ACHN (cell line): ENCODE measurements at places on chromosomes 11 and 22.

DNA sequence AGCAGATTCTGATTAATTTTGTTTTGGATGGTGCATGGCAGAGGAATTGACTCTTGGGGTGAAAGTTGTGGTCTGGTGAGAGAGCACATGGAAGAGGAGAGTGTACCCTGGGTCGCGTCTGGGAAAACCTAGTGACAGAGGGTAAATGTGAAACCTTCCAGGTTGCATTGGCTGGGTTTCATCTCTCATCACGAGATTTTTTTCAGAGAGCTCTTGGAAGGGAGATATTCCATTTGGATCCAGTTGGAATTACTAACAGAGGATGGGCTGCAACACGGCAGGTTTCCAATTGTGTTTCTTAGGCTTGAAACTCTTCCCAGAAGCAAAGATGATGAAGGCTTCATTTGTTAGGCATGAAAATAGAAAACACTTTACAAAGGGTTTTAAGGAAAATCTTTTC lies 109.7 kb upstream of the MTMR2 start:
- DNase-seq, result no peak

DNA sequence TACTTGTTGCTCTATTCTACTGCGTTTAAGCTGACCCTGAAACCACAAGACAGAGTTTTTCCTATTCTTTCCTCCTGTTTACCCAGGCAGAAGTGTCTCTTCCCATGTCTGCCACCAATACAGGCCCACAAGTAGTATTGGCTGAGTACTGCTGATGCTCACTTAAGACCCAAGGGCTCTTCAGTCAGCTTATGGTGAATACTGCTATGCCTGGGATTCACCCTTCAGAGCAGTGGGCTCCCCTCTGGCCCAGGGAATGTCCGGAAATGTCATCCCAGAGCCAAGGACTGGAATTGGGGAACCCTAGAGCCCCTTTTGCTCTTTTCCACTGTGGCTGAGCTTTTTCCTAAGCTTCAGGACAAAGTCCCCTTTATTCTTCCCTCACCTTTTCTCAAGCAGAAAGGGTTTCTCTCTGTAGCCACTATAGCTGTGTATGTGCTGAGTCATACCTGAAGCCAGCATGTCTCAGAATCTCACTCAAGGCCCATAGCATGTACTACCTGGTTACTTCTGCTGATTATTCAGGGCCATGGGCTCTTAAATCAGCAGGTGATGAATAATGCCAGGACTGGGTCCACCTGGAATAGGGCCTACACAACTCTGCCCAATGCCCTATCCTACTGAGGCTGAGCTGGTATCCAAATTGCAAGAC lies 745.8 kb upstream of the ANO5 start:
- no peak for DNase-seq

DNA sequence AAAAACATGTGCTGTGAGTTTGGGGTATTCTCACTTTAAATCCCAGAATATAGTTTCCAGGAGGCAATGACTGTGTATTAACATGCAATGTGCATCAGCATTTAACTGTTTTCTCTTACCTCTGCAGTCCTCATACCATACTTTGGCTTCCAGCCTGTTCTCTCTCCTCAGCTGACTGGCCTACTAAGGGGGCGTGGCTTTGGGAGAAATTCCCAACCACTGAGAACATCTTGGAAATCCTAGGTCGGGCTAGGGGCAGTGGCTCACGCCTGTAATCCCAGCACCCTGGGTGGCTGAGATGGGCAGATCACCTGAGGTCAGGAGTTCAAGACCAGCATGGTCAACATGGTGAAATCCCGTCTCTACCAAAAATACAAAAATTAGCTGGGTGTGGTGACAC lies 13.5 kb upstream of the ZC3H12C start:
- no peak for DNase-seq

DNA sequence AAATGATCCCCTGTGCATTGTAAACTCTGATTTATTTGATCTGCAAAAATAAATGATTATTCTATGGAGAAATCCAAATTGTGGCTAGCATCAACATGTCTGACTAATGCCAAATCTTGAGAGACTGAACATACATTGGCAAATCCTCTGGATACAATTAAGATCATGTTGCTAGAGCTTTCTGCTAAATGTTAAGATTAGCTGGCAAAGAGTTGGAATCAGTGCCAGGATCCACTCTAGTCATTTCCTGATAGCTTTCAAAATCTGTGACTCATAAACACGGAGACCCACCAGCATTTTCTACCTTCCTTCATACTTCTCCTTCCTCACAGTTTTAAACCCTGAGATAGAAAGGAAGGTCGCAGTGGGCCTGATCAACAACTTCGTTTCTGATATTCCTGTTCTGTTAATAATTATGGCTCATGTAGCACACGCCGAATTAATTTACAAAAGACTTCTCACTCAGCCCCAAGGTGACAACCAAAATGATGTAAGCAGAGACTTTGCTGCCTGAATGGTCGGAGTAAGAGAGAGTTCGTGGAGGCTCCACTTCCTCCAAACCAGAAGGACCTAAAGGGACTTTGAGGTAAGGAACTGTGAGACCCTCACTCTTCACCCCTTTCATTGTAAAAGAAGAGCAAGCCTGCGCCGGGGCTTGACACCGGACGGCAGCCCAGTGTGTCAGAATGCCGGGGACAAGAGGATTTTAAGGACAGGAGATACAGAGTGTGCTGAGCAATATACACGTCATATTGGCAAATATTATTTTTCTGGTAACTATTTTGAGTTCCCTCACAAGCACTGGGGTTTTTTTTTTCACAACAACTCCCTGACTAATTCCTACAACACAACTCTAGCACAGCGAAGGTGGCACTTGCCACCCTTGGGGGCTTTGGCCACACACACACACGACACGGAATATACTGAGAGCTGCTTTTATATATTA lies 42.0 kb downstream of the SERPINH1 start:
- no peak for DNase-seq

- no peak for DNase-seq
These were observed 39.7 kb upstream of the SUSD2 start for GRCh38 chr22:24141586-24141985.

DNA sequence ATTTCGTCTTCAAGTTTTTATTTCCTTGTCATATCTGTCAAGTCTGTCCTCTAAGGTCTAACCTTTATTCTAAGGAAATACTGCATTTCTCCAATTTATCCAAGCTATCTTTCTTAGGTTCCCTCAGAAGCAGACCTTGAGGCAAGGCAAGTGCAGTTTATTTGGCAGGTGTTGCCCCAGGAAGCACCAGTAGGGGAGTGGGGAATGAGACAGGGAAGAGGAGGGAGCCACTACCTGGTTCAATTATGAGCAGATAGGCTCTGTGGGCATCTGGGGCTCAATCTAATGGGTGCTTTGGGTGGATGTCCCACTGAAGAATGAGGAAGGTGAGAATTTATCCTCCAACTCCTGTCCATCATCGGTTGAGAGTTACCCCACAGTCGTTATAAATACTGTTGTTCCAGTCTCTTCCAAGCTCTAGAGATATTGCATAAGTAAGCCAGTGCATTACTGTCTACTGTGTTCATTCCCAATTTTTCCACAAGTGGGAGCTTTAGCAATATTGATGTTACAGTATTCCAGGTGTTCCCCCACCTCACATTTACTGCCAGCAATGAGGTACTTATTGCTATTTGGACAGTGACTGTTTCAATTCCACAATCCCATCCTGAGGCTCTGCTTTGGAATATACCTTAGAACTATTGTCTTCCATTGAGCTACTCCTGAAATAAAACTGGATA lies 154.9 kb upstream of the CEP126 start:
- DNase-seq, result peak; percentile 4

DNA sequence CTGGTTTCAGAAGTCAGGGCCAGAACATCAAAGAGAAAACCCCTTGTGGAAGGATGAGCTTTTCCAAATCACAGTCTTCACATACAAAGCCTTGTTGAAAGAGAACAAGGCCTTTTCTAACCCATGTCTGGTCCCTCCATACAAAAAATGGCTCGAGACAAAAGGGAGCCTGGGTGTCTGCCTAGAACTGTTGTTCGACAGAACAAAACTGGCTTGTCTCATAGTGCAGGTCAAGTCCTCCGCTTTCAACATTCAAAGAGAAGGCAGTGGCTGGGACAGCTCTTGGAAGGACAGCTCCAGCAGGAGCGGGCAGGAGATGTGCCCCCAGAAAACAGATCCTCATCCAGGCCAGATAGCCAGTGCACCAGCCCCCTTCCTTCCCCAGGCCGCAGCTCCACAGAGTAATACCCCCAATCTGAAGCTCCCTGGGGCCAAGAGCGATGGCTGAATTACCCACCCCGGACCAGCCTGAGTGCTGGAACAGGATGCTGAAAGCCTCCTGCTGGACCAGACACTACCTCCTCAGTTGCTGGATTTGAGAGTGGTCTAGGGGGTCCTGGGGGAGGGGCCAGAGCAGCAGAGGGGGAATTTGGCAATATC lies 27.6 kb downstream of the USH1C start:
- no peak for DNase-seq

GRCh38 chr11:35765211-35765610 lies 102.6 kb downstream of the TRIM44 start:
- DNase-seq, result no peak

- DNase-seq, result peak; percentile 81
These were observed 46.0 kb upstream of the PARVA start for GRCh38 chr11:12331239-12331874.

GRCh38 chr11:71064702-71065515 lies 187.5 kb downstream of the SHANK2 start:
- DNase-seq, result no peak

DNA sequence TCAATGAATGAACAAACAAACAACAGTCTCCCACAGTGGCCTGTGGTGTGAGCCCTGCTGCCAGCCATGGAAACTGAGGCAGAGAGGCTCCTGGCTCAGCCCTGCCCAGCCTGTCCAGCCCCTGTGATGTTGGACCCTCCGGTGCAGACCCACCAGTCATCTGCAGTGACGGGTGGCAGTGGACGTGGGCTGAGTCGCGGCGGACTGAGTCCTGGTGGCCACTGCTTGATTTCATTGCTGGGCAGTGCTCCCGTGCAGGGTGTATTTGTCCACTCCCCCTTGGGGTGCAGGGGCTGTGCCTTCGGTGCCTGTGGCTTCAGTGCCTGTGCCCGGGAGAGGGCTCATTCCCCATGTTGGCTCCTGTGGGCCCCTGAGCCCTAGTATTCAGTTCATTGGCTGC lies 31.9 kb upstream of the MUC5AC start:
- DNase-seq, result no peak

GRCh38 chr11:68741463-68741862 lies 9.9 kb downstream of the TESMIN start:
- no peak for DNase-seq

DNA sequence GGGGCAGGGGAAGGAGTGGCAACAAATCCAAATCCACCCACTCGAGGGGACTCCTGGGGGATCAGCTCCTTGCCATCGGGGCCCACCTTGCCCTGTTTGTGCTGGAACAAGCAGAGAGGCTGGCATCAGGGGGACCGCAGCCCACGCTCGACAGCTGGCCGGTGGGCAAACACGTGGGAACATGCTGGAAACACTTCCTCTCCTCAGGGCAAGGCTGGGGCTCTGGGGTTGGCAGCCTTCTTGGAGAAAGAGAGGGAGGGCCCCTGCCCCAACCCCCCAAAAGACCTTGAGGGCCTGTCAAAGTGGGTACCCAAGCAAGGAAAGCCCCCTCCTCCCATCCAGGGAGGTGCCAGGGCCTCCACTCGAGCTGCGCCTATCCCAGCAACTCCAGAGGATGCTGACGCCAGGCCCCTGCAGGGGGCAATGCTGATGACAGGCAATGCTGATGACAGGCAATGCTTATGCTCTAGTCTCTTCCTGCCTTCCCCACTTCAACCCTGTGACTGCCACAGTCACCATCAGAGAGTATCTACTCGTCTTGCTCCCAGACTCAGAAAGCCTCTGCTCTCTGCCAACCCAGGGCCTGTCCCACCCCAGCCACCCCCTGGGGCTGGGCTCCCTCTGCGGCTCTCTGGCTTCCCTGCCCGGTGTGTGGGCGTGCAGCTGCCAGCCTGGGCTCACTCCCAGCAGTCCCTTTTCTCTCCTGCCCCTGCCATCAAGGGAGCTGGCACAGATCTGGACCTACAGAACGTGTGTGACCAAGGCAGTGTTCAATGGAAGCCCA lies 6.0 kb downstream of the ESS2 start:
- DNase-seq, result no peak

GRCh38 chr11:62856333-62856895 lies 17.0 kb upstream of the WDR74 start:
- no peak for DNase-seq

DNA sequence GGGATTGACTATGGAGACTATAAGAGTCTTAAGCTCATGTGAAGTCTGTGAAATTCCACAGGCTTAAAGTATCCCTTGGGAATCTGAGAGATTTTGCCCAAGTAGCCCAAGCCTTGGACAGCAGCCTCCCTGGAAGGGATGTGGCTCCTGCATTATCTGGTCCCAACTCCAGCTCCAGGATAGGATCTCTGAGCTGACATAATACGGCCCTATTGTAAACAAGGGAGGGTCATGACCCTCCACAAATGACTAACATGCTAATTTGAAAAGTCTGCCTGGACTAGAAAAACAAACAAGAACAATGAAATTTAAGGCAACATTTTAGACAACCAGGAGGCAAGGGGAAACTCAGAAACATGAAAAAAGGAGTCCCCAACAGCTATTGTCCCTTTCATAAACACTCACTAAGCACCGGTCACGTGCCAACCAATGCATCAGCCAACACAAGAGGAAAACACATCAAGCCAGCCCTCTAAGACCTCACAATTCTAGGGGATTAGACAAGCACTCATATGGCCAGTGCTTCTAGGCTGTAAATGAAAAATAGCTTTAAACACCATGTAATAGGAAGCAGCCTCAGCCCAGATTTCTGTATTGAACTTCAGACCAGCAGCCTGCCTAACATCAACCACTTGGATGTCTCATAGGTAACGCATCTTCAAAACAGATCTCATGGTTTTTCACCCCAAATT lies 101.2 kb upstream of the TIMP3 start:
- no peak for DNase-seq

GRCh38 chr11:67211656-67212436 lies 54.4 kb upstream of the GRK2 start:
- no peak for DNase-seq

DNA sequence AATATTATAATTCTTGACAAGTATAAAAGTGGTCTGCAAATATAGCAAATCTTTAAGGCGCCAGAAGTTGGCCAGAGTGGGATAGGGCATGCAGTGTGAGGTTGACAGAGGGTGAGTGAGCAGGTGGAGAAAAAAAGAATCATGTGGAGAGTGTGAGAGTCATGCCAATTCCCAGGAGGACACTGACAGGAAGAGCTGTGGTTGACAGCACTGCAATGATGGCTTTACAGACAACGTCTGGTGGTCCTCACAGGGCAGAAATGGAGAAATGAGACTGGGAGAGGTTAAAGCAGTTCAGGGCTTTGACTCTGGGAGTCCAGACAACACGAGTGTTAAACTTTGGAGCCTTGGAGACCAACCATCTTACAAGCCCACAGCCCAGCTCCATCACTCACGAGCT lies 34.9 kb downstream of the SERPIND1 start:
- DNase-seq, result no peak

GRCh38 chr11:109423466-109424190 lies 1.6 kb downstream of the C11orf87 start:
- no peak for DNase-seq

- no peak for DNase-seq
These were observed 101.1 kb downstream of the ATXN10 start for GRCh38 chr22:45772743-45773142.

GRCh38 chr11:113840932-113841664 lies 34.3 kb downstream of the USP28 start:
- no peak for DNase-seq

- DNase-seq, result no peak
These were observed 70.2 kb upstream of the GDPD4 start for GRCh38 chr11:77371646-77372045.

GRCh38 chr11:12207384-12208150 lies 97.2 kb downstream of the MICAL2 start:
- peak; percentile 55 for DNase-seq
